ENCODE measurements at places on chromosomes 13 and 19. TPM values are rescaled to one million over a fixed set of nuclear protein-coding genes. Genes with fewer than 3 reads are reported as not detected.

MISP gene
- total RNA-seq, result 0.18 TPM

EHD2 gene
- total RNA-seq, result 91.1 TPM

COMMD6 gene
- 133 TPM for total RNA-seq

ZNF77 gene
- total RNA-seq, result 2.7 TPM

OR7E24 gene
- not detected for total RNA-seq

FAM124A gene
- 5.9 TPM for total RNA-seq

DNA sequence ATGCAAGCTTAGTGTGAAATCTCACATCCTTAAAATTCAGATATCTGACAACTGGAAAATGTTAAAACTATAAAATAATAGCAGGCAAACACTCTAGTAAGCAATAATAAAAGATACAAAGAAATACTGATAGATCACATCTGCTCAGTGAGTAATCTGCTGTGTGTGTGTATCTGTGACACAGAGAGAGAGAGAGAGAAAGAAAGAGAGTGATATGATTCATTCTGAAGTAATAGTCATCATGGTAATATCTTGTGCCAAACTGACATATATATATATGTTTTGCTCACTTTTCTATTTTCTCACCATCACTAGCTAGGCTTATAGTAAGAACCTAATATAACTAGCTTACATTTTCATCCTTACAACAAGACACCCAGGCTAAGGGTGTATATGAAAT, 288.0 kb upstream of the SLITRK6 start:
- DNase-seq, result no peak

GRCh38 chr19:5466072-5466471, 10.9 kb downstream of the ZNRF4 start:
- no peak for DNase-seq

GRCh38 chr13:68440874-68441273, 1210.7 kb upstream of the PCDH9 start:
- no peak for DNase-seq

GRCh38 chr19:33561261-33561660, 39.7 kb upstream of the PEPD start:
- no peak for DNase-seq

DNA sequence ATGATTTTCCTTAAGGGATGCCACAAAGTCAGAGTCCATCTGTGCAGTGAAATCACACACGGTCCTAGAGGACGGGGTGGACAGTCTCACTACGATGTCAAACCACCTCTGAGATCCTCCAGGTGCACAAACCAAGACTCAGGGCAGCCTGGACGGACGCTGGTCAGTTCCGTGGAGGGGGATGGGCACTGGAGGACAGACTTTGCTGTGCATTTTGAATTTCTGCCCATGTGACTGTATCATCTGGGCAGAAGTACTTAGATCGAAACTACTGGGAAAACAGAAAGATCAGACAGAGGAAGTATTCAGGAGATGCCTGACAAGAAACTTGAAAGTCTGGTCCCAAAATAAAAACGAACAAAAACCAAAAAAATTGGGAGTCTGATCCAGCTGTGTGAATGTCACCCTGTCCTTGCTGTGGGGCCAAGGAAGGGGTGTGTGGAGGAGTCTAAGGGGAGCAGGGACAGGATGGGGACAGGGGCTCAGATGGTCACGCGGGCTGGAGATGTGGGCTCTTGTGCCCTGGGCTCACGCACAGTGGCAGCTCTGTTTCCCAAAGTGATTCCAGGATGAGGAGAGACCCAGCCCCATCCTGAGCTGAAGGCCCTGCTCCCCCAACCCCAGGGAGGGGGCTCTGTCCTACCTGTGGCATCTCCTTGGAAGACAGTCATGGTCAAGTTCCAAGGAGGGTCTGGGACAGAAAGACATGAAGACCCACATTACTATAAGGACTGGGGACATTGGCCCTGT, 1.5 kb downstream of the SIGLEC8 start:
- no peak for DNase-seq

DNA sequence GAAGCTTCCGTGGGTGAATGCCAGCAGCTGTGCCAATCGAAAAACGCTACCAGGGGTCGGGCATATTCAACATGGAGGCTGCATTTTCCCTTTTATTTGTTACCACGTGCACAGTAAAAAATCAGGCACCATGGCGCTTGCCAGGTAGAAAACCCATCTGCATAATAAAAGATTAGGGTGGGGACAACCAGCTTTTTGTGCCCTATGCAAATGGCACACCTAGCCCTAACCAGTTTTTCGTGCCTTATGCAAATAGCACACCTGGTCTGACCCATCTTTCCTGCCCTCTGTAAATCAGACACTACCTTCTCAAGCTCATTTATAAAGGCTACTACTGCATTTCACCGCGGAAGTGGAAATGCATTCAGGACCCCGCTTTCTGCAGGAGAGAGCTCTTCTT, 62.1 kb upstream of the FREM2 start:
- DNase-seq, result no peak

DNA sequence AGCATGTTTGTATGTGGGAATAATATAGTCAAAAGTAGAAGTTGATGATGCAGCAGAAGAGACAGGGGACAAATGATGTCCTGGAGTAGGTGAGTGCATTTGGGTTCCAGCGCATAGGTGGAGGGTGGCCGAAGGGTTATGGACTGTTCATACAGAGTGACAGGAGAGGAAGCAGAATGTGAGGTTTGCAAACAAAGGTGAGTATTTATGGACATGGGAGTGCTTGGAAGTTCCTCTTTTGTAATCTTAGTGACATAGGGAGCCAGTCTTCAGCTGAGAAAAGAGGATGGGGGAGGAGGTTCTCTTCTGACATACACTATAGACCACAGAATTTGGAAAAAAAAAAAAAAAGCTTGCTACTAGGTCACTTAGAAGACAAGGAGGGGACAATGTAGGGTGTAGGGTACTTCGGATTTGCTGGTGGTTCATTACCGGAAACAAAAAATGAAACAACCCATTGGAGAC, 331.6 kb downstream of the DLEU7 start:
- DNase-seq, result no peak
